Naive thymus-derived CD8-positive, alpha-beta T cell (primary cell): ENCODE measurements at places on chromosomes 6 and 20.

DNA sequence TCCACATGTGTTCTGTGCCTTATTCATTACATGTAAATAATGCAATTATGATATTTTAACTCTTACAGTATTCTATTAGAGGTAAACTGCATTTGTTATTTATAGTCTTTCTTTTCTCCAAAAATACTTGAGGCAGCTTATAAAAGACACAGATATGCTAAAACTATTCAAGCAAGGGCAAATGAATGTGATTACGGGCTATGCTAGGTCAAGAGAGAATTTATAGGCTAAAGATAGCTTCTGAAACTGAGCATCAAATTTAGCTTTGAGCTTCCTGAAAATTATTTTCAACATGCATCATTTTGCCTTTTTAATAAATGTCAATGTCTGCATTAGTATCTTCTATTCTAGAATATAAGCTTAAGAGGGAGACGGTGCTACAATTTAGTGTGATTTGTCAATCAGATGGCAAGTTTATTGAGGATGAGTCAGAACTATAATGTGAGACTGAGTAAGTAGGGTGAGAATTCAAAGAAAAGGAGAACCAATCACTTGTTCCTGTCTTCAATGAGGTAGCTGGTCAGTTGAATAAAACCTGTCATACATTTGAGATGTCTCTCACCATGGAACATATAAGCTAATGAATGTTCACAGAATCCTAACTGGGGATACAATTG lies 669.4 kb upstream of the CITED2 start:
- no peaks in the 10 kb centered on the region for H3K27me3 ChIP-seq
- no peak overlapping the region for H3K27ac ChIP-seq

- no peak overlapping the region for H3K4me3 ChIP-seq
- H3K4me1 ChIP-seq, result peaks cover 22% of the 10 kb centered on the region
- H3K27me3 ChIP-seq, result no peaks in the 10 kb centered on the region
- H3K27ac ChIP-seq, result no peak overlapping the region
These were observed 24.9 kb upstream of the SLC2A12 start for GRCh38 chr6:134077301-134077700.

- no peaks in the 10 kb centered on the region for H3K27me3 ChIP-seq
- DNase-seq, result no peak
- H3K27ac ChIP-seq, result no peak overlapping the region
- H3K4me1 ChIP-seq, result peaks cover 2% of the 10 kb centered on the region
- H3K36me3 ChIP-seq, result peaks cover 3% of the 10 kb centered on the region
- no peak overlapping the region for H3K4me3 ChIP-seq
These were observed 49.8 kb downstream of the TSHZ2 start for GRCh38 chr20:53021934-53022333.

DNA sequence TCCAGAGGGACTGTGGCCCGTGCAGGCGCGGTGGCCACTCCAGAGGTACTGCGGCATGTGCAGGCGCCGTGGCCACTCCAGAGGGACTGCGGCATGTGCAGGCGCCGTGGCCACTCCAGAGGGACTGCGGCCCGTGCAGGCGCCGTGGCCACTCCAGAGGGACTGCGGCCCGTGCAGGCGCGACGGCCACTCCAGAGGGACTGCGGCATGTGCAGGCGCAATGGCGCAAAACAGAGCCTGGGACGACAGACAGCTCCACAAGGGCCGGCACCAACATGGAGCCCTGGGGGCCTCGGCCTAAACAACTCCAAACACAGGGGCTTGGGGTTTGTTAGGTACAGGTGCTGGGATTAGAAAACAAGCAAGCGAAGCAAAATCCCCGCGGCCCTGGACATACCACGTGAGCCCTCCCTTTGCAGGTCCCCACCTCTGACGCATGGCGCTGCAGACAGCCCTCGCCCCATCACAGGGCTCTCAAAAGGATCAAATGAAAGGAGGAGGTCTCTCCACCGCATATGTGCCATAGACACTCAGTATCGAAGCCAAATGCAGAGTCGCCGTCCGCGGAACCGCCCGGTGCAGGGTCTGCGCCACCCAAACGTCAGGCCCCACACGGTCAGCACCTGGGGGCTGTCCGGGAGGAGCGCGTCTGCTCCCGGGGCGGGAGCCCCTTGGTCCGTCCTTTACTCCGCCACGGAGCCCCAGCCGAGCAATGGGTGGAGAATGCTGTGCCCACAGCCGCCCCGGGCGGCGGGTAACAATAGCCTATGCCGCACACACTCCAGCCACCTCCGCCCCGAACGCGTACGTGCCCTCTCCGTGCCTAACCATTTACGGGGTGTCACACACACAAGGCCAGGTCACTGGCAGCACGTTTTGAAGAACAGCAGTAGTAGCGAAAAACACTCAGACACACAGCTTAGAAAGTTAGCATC lies 85.7 kb downstream of the TAF4 start:
- no peaks in the 10 kb centered on the region for H3K27me3 ChIP-seq
- H3K4me1 ChIP-seq, result peaks cover 21% of the 10 kb centered on the region
- no peak overlapping the region for H3K4me3 ChIP-seq
- no peak for DNase-seq
- peaks cover 21% of the 10 kb centered on the region for H3K36me3 ChIP-seq

- H3K4me3 ChIP-seq, result no peak overlapping the region
- no peaks in the 10 kb centered on the region for H3K27me3 ChIP-seq
- no peak overlapping the region for H3K27ac ChIP-seq
- no peak for DNase-seq
These were observed 322.6 kb upstream of the MOCS1 start for GRCh38 chr6:40256831-40257230.

GRCh38 chr6:167474725-167475124 lies 149.8 kb downstream of the TTLL2 start:
- no peak overlapping the region for H3K27ac ChIP-seq
- no peaks in the 10 kb centered on the region for H3K36me3 ChIP-seq
- peaks cover 21% of the 10 kb centered on the region for H3K27me3 ChIP-seq
- no peaks in the 10 kb centered on the region for H3K4me1 ChIP-seq
- no peak for DNase-seq
- no peak overlapping the region for H3K4me3 ChIP-seq
